Stimulated activated CD8-positive, alpha-beta memory T cell treated with anti-CD3 and anti-CD28 coated beads, Interleukin-4, amount 100 ng/mL, for 1 hour (primary cell): ENCODE measurements at places on chromosomes 7 and 10.

DNA sequence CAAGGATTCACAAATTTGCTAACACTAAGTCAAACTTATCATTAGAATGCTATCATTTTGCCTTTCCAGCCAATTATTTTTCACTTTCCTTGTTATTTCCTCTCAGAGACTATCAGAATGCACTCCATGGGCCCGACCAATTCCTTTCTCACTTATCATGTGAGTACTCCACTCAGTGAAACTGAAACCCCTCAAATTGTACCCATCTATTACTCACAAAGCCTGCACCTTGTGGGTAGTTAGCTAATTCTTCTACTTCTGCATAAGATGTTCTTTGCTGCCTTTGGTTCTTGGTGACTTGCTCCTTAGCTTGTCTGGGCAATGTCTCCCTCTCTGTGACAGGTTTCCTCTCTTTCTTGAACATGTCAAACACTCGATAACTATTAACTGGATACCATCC lies 35.2 kb upstream of the MBL2 start:
- DNase-seq, result no peak

GRCh38 chr10:49657606-49658005 lies 21.8 kb upstream of the C10orf53 start:
- DNase-seq, result no peak

GRCh38 chr10:114002422-114002821 lies 41.2 kb upstream of the ADRB1 start:
- no peak for DNase-seq

- DNase-seq, result no peak
Measured at GRCh38 chr10:59887006-59887405, 19.4 kb downstream of the CCDC6 start.

- no peak for DNase-seq
Measured at GRCh38 chr7:79615466-79615865, 162.0 kb upstream of the MAGI2 start.

- DNase-seq, result no peak
Measured at GRCh38 chr7:149620961-149621360, 123.4 kb upstream of the ZNF746 start.

GRCh38 chr10:24872049-24872789 lies 80.2 kb downstream of the PRTFDC1 start:
- no peak for DNase-seq

- DNase-seq, result no peak
Measured at GRCh38 chr10:9060314-9060713, 1005.8 kb downstream of the GATA3 start.

GRCh38 chr10:113020475-113020753 lies 70.4 kb downstream of the TCF7L2 start:
- no peak for DNase-seq

- DNase-seq, result no peak
Measured at GRCh38 chr7:425794-426188, 93.9 kb downstream of the PDGFA start.

- no peak for DNase-seq
Measured at GRCh38 chr10:12703813-12704212, 297.7 kb downstream of the CCDC3 start.

DNA sequence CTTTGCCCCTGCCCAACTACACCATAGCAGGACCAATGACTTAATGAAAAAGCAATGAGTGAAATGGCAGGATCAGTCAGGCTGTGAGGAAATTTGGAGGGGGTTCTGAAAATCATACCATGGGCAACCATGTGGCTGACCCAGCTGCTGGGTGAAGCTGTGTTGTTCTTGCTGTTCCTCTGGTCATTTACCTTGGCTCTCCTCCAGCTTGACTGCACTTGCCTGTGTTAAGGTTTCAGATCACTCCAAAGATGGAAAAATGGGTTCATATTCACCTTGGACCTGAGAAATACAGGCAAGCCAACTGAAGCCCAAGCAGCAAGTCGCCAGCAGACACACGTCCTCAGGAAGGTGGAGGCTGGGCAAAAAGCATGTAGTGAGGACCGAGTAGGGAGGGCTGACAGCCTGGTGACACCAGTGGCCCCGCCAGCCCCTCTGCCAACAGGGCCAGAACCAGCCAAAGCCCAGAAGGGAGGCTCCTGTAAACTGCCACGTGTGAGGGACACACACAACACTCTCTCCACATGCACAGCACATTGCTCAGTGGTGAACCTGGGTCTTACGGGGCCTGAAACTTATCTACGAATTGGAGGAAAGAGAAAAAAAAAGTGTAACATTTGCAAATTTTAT lies 40.1 kb downstream of the PARP12 start:
- no peak for DNase-seq

DNA sequence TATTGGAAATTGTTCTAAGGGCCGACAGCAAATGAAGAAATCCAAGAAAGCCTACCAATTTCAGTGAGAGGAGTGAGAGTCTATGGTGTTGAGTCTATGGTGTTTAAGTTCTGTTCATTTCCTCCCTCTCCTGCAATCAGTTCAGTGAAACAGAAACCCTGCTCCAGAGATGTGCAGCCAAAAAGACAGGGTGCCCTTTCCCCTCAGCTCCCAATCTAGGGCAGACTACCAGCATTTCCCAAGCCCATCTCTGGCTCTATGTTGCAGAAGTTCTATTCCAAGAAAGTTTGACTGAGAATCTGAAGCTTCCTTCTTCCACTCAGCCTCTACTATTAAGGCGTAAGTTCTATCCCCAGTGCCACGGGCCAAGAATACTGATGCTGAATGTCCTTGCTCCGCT lies 18.5 kb upstream of the ALOX5 start:
- DNase-seq, result no peak

DNA sequence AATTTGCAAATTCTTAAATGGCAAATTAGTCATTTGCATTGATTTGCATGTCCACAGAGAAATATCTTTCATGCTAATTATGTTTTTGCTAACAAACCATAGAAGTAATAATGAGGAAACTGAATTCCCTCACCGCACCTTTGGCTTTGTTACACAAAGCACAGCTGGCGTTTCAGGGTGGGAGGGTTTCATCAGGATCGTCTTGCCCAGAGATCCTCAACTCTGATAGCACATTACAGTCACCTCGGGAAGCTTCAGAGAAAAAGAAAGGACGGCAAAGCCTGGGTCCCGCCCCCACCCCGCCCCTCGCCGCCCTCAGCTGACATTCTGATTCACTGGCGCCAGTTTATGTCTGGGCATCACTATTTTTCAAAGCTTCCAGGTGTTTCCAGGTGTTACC lies 119.4 kb downstream of the PTPRN2 start:
- no peak for DNase-seq

- no peak for DNase-seq
Measured at GRCh38 chr7:1192171-1192676, 32.2 kb upstream of the ZFAND2A start.

GRCh38 chr10:25465582-25466372 lies 291.0 kb downstream of the GPR158 start:
- DNase-seq, result no peak

GRCh38 chr7:50220273-50220672 lies 84.2 kb upstream of the IKZF1 start:
- no peak for DNase-seq

- no peak for DNase-seq
Measured at GRCh38 chr10:119505131-119505551, 37.4 kb downstream of the RGS10 start.

- DNase-seq, result no peak
Measured at GRCh38 chr7:144821067-144821466, 14.8 kb downstream of the TPK1 start.

DNA sequence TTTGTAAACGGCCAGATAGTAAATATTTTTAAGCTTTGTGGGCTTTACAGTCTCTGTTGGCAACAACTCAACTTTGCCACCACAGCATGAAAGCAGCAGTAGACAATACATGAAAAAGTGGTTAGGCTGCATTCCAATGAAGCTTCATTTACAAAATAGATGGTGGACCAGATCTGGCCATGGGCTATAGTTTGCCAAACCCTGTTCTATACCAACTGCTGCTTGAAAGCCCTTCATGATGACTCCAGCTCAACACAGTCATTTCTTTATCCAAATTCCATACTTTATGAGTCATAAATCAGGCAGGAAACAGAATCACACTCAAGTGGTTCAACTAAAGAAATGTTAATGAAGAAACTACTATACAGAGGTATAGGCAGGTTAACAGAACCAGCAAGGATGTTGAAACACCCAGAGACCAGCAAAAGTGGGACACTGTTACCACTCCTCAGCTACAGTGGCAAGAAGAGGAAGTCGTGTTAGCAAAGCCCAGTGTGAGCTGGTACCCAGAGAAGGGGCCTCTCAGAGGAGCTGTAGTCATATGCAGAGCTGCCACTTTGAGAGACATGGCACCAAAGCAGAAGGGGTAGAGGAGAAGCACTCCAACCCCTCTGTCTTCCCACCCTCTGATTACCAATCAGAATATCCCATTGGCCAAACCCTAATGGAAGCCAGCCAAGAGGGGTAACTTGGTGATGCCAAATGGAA lies 72.5 kb downstream of the PRLHR start:
- DNase-seq, result no peak

- no peak for DNase-seq
Measured at GRCh38 chr10:105262666-105263065, 621.6 kb downstream of the SORCS3 start.

DNA sequence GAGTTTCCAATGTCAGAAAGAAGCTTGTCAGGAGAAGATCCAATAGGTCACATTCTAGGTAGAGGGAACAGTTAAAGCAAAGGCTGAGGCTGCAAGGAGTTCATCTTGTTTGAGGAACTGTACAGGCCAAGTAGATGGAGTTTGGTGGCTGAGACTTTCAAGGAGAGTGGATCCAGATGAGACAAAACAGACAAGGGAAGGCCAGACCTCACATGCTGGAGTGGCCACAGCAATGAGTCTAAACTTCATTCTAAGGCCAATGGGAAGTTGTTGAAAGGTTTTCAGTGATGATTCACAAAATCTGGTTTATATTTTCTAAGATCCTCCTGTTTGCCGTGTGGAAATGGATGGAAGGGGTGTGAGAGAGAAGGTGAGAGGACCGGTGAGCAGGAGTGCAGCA lies 40.0 kb downstream of the EPDR1 start:
- DNase-seq, result no peak

GRCh38 chr7:3955751-3956696 lies 655.0 kb downstream of the SDK1 start:
- DNase-seq, result no peak

DNA sequence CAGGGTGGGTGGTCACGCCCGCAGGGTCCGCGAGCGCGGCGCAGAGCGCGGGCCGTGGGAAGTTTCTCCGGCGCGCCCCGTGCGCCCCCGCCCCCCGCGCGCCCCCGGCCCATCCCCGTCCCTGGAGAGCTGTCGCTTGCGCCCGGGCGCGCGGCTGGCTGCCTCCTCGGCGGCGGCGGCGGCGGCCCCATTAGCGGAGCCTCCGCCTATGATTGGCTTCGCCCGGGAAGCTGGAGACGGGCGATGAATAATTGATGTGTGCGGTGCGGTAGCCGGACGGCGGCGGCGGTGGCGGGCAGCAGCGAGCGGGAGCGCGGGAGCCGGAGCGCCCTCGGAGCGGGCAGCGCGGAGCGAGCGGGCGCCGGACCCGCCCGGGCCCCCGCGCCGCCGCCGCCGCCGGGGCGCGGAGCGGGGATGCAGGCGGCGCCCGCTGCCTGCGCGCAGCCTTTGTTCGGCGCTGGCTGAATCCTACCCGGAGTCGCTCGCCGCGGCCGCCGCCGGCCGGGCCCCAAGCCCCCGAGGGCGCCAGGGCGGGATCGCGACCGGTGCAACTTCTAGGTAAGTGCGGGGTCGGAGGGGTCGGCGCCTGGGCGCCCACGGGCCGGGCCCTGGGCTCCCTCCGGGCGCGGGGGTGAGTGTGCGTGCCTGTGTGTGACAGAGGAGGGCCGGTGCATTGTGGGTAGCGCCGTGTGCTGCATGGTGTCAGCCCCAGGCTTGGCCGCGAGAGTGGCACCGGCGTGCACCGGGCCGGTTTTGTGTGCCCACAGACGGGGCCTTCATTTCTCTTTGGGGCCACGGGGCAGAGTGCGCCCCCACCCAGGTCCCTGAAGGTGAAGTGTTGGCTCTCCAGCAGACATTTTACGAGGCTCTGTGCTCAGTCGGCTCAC lies 103.8 kb upstream of the PPIF start:
- DNase-seq, result no peak

GRCh38 chr10:88896994-88897853 lies 17.2 kb downstream of the STAMBPL1 start:
- no peak for DNase-seq

DNA sequence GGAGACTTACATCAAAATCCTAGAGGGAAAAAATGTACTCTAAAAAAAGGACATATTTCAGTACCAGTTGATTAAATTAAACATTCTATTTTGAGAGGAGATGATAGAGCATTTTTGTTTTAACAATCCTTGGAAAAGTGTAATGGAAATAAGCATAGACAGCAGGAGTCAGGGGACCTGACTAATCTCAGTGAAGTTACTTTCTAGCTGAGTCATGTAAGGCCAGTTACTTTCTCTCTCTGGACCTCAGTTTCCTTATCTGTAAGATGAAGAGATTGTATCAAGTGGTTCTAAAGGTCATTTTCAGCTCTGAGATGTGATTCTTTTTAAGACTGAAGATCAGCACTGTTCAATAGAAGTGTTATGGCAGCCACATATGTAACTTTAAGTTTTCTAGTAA lies 44.1 kb downstream of the VTI1A start:
- no peak for DNase-seq

DNA sequence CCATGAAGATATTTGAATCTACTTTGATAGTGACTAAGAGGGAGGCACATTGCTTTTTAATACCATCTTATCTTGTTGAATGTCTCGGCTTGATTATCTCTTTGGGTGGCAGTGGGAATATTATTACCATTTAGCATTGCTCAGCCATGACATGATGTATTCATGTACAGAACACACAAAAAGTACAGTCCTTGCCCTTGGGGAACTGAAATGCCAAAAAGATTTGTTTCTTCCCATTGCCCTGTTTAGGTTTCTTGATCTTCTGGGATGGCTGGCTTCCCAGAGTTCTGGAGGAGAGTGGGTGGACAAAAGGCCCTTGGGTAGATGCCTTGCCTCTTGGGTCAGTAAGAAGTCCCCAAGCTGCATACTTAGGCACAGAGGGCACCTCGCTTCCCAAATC lies 23.8 kb downstream of the SUFU start:
- no peak for DNase-seq

DNA sequence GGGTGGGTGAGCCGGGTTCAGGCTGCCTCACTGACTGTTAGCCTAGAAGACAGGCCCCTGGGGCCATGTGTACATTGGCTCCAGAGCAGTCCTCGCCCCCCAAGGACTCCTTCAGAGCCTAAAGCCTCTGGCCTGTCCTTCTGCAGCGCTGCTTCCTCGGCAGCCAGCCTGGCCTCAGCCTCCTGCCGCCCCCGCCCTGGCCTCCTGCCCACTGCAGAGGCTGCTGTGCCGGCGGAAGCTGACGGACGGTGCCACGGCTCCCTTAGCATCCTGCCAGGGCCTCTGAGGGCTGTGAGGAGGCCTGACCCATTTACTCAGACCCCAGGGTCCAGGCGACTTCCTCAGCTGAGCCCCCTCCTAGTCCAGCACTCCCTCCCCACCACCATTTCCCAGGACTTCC lies 4.9 kb downstream of the SRRM3 start:
- no peak for DNase-seq
